ENCODE measurements at places on chromosomes 13 and 19. TPM values are rescaled to one million over a fixed set of nuclear protein-coding genes. Genes with fewer than 3 reads are reported as not detected.

Gene PTPRH
- total RNA-seq, result not detected

Gene APLP1
- total RNA-seq, result 1.2 TPM

Gene CC2D1A
- 27.9 TPM for total RNA-seq

Gene ZNF737
- total RNA-seq, result 18.7 TPM

Gene IL11
- 0.15 TPM for total RNA-seq

Gene LILRB3
- total RNA-seq, result 4.9 TPM

Gene RFX1
- total RNA-seq, result 15.6 TPM

Gene FFAR1
- total RNA-seq, result not detected
